ENCODE measurements at places on chromosomes 3 and 15.

DNA sequence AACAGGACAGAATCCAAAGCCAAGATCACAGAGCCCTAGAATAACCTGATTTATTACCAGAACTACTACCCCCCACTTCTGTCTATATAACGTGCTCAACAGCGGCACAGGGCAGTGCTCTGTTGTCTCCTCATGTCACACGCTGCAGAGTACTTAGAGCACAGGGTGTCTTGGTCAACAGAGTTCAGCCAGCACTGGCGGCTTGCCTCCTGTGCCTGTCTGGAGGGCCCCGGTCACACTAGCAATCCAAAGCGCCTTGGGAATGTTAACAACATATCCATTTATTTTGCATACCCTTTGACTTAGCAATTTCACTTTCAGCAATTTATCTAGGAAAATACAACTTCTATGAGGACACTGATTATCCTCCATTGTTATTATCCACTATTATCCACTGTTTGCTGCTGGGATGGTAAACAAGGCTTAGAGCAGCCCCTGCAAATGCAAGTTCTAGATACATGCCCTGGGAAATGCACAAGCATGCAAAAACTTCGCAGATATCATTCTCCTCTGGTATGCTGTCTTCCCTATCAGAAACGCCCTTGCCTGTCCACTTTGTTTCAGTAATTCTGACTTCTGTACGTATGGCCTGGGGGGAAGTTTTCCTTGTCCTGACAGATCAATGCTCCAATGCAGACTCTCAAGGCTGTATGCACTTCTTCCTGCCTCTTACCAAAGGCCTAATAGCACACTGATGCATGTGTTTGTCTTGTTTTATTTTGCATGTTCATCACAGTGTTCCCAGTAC is 86.2 kb upstream of the OCA2 start:
- DNase-seq, result no peak

- DNase-seq, result no peak
These were observed 22.8 kb upstream of the TM2D3 start for GRCh38 chr15:101675015-101675414.

GRCh38 chr3:60013241-60013640 is 963.4 kb upstream of the CFAP20DC start:
- DNase-seq, result no peak

DNA sequence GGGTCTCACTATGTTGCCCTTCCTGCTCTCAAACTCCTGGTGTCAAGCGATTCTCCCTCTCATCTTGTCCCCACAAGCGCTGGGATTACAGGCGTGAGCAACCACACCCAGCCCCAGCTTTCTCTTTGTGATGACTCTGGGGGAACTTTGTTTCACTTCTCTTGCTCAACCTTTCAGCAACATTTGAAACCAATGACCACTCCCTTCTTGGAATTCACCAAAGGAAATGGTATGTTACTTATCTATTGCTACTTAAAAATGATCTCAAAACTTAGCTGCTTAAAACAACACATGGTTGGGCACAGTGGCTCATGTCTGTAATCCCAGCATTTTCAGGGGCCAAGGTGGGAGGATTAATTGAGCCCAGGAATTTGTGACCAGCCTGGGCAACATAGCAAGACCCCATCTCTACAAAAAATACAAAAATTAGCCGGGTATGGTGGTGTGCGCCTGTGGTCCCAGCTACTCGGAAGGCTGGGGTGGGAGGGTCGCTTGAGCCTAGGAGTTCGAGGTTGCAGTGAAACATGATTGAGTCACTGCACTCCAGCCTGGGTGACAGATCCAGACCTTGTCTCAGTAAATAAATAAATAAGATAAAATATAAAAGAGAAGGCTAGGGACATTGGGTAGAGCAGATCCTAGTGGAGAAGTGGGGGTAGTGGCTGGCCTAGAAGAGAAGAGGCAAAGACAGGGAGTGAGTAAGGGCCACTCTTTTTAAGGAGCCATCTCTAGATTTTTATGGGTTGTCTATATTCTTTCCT is 10.3 kb upstream of the COPG1 start:
- no peak for DNase-seq

DNA sequence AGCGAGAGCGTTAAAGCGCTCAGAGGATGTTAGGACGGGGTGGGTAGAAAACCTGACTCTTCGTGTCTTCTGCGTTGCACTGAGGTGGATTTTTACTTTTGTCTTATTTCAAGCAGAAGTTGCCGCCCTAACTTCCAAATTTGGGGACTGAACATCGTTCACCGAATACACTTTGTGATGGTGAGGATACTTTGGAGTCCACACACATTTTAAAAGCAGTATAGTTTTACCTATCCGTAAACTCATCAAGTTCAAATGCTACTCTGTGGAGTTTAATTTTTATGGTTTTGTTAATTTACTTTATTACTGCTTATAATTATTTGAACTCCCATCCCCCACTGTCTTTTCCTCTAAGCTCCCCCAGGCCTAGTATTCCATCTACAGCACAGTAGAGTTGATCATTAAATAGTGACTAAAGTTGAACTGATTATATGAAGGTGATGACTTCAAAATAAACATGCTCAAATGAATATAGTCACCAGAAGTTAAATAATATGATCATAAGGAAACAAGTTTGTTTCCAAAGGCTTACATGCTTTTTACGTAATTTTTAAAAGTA is 617 bp upstream of the EOGT start:
- DNase-seq, result no peak

DNA sequence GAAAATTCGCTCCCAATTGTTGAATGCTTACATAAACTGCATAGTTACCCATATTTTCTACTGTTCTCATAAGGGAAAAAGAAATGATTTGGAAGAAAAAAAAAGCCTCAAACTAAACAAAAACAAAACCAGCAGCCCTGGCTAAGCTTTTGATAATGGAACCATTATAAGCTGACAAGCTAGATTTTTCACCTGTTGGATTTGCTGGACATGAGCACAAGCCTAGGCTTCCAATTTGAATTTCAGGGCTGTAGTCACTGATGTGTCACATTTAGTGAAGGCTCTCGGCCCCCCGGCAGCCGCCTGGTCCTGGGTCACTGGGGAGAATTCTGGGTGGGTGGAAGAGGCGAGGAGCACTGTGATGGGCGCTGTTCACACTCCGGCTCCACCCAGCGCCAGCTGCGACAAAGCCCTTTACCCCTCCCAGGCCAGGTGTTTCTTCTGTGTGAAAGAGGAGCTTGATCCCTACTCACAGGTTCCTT is 4.6 kb downstream of the FBXL22 start:
- DNase-seq, result no peak

DNA sequence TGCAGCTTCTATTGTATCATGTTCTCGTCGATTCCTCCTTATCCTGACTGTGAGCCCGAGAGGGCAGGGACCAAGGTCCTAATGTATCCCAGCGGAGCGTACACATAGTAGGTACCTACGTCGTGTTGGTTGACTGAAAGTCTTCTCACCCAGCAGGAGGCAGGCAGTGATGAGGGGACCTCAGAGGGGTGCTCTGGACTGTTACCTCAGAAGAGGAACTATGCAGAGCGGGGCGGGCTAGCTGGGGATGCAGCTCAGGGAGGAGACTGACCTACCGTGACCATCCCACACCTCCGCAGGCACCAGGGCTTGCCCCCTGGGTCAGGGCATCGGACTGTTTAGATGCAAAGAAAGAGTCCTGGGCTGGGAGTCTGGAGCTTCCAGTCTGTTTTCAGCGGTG is 11.4 kb downstream of the CHAC1 start:
- DNase-seq, result no peak

DNA sequence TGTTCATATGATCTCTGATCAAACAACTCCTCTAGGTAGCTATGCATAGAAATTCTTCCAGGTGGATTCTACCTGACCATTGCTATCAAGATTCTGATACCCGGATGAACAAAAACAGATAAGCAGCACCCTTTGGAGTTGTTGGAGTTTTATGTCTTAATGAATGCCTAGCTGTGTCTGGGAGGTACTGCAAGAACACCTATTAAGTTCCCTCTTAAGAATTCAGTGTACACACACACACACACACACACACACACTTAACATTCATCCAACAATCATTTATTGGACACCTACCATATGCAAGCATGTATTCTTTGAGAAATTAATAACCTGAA is 58.1 kb upstream of the FNDC3B start:
- DNase-seq, result no peak

GRCh38 chr3:179299999-179300613 is 22.7 kb upstream of the ZNF639 start:
- no peak for DNase-seq

DNA sequence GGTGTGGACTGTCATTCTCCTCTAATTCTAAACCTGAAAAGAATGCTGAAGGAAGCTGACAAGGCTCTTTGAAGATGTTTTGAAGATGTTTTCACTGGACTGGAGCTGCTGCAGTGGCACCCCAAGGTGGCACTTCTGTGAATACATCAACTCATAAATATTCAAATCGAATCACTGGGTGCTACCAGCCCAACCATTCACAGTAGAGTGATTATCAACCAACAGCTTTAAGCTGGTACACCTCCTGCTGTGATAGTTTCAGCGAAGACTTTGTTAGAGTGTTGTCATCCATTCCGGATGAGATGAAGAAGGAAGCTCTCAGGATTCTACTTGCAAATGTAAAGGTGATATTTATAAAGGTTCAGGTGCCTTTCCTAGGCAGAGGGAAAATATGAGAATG is 106.6 kb downstream of the LSAMP start:
- DNase-seq, result no peak

DNA sequence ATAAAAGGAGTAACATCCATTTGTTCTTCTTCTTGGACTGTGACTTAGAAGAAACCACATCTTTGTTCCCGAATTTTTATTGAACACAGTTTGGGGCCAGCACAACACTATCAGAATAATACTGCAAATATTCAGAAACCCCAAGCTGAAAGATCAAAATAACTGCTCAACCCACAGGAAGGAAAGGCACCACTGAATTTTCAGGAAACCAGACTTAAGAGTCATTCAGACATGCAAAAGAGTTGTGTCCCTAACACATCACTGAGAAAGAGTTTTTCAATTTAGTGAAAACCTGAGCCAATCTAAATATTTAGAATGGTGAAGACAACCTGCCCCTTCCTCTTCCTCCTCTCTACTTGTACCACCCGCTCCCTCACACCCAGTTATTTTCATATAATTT is 295.0 kb upstream of the RORA start:
- no peak for DNase-seq

DNA sequence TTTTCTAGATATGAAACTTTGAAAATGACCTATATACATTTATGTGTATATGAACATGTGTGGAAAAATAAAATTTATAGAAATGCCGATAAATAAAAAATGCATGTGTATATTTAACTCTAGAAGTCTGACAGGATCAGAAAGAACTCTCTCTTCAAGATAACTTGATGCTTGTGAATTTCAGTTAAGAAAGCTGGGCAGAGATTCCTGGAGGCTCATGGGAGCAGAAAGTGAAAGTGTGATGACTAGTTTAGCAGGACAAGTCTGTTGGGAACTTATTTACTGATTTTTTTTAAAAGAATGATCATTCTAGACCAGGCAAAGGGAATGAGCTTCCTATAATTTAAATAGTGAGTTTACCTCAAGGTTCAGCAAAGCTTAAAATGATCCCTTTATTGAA is 81.5 kb upstream of the KCNAB1 start:
- DNase-seq, result no peak

DNA sequence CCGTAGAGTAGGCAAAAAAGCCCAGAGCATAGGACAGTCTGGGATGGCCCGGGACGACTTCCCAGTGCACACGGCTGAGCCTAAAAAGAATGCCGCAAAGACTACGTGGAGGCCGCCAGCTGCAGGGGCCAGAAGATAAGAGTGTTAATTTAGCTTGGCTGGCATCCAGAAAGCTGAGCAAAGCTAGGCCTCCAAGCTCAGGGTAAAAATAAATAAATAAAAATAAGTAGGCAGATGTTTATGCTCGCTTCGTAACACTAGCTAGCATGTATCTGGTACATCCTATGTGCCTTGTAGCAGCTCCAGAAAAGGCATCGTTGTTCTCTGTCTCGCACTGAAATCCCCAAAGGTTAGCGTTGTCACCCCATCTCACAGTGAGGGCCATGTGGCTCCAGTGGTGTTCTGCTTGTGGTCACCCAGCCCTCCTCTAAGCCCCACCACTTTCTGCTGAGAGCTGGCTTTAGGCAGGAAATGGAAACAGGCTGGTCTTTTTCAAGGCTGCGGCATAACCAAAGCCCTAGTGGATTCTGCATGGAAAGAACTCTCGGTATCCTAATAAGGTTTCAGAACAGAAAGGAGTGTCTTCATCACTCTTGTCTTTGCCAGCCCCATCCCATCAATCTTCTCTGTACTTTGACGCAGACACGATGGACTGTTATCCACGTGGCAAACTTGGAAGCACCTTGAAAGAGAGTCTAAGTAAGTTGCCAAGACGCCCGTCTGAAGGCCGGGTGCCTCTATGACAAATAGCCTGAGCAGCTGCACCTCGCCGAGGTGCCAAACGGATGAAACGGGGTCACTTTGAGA is 58.1 kb upstream of the MEF2A start:
- DNase-seq, result no peak

GRCh38 chr15:48940508-48940907 is 23.2 kb downstream of the SHC4 start:
- no peak for DNase-seq

- DNase-seq, result no peak
These were observed 104.8 kb downstream of the ETFA start for GRCh38 chr15:76206325-76206976.

GRCh38 chr15:99180086-99180963 is 69.1 kb downstream of the TTC23 start:
- DNase-seq, result no peak

- no peak for DNase-seq
These were observed 34.6 kb downstream of the CD200R1L start for GRCh38 chr3:112811917-112812660.

- DNase-seq, result no peak
These were observed 30.9 kb downstream of the ITPR1 start for GRCh38 chr3:4523710-4524698.

- DNase-seq, result no peak
These were observed 222.7 kb upstream of the PLSCR5 start for GRCh38 chr3:146827836-146828235.

GRCh38 chr3:98398513-98398912 is 8.0 kb downstream of the OR5K3 start:
- no peak for DNase-seq

DNA sequence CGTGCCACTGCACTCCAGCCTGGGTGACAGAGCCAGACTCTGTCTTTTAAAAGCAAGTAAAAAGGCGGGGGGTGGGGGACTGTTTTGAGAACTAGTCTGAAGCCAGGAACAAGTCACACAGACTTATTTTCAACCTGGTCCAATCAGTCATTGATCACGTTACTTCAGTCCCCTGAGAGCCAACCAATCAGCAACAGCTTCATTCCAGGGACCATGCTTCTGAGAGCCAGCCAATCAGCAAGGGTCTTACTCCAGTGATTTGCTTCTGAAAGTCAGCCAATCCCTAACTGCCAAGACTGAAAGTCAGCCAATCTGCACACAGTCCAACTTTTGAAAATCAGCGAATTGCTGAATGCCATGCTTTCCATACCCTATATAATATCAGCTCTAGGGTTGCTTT is 48.6 kb upstream of the C15orf39 start:
- no peak for DNase-seq
